SW480 (cell line): ENCODE measurements at places on chromosomes 11 and 22.
A peak's percentile ranks its signal among the peaks of the same experiment; 100 is the strongest.

GRCh38 chr22:30214703-30215407 lies 31.7 kb downstream of the LIF start:
- DNase-seq = no peak

DNA sequence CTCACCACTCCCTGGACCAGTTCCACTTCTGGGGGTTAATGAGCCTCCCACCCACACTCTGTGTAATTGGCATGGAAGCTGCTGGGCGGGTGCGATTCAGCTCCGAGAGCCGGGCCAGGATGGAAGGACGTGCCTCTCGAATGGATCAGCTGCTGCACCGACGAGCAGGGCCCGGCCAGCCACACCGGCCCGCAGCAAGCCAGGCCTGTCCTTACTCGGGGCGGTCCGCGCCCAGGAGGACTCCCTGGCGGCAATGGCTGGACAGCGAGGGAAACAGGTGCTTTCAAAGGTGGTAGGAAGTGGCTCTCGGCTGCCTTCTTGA lies 4.3 kb upstream of the SHISAL1 start:
- DNase-seq = no peak

- DNase-seq = no peak
Observed at GRCh38 chr11:103384652-103385051, 275.4 kb downstream of the DYNC2H1 start.

GRCh38 chr11:102599642-102600261 lies 25.4 kb downstream of the MMP20 start:
- DNase-seq = peak; percentile 94

- peak; percentile 89 for DNase-seq
Observed at GRCh38 chr11:130636722-130637464, 188.4 kb downstream of the ADAMTS15 start.

DNA sequence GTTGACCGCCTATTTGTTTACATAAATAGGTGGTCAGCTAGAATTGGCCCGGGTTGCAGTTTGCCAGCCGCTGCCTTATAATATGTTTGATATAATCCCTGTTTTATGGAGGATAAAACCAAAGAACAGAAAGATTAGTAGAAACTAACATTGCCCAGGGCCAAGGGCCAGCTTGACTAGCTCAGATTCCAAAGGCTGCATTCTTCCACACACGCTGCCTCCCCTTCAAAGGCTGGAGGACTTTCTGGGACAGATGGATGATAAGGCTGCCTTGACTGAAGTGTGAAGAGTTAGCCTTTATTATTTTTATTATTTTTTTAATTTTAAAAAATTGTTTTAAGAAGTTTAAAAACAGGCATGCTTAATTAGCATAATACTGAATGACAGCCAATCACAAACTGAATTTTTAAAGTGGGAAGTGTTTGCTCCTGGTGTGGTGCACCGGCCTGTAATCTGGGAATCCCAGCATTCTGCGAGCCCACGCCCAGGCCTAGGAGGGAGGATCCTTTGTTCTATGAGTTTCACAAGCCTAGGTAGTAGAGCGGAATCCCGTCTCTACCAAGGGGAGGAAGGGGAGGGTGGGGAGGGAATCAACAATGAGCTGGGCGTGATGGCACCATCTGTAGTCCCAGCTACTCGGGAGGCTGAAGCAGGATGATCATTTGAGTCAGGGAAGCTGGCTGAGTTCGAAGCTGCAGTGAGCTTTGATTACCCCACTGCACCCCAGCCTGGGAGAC lies 114.9 kb downstream of the NAV2 start:
- DNase-seq = no peak

GRCh38 chr22:41801147-41801819 lies 804 bp downstream of the CCDC134 start:
- DNase-seq = no peak

GRCh38 chr22:48268293-48268692 lies 1505.8 kb downstream of the TBC1D22A start:
- DNase-seq = no peak

DNA sequence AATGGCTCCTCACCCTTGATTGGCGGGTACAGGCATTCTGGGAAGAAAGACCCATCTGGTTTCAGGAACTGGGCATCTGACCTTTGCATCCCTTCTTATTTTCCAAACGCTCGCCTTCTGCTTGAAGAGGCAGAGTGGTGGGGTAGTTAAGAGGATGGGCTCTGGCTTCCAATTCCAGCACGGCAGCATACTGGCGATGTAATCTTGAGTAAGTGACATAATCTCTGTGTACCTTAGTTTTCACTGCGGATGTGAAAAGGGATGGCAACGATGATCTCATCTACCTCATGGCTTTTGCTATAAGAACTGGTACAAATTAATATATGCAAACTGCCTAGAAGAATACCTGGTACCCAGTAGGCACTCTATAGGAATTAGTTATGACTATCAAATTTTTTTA lies 10.0 kb upstream of the TIMP3 start:
- no peak for DNase-seq

DNA sequence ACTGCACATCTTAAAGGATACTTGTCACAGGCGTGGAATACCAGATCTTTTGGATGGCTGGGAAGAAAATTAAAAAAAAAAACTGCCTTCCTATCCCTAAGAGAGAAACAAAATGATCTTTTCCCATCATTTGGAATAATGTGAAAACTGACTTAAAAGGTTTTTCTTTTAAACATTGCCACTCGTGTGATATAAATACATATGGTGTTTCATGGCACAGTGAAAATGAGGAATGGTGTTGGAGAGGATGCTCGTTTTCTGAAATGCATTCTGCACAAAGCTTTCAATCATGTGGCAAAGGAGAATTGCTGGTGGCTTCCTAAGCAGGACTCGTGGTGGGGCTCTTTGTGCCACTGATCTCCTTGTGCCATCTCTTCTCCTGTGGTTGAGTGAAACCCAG lies 74.9 kb upstream of the LRRC4C start:
- DNase-seq = no peak

- DNase-seq = peak; percentile 85
Observed at GRCh38 chr22:41966607-41967240, 2.5 kb upstream of the SEPTIN3 start.

GRCh38 chr11:2651054-2651617 lies 48.7 kb downstream of the KCNQ1OT1 start:
- DNase-seq = no peak

GRCh38 chr22:28951530-28951929 lies 68.2 kb downstream of the ZNRF3 start:
- no peak for DNase-seq

GRCh38 chr22:24696551-24697001 lies 77.9 kb downstream of the PIWIL3 start:
- no peak for DNase-seq

DNA sequence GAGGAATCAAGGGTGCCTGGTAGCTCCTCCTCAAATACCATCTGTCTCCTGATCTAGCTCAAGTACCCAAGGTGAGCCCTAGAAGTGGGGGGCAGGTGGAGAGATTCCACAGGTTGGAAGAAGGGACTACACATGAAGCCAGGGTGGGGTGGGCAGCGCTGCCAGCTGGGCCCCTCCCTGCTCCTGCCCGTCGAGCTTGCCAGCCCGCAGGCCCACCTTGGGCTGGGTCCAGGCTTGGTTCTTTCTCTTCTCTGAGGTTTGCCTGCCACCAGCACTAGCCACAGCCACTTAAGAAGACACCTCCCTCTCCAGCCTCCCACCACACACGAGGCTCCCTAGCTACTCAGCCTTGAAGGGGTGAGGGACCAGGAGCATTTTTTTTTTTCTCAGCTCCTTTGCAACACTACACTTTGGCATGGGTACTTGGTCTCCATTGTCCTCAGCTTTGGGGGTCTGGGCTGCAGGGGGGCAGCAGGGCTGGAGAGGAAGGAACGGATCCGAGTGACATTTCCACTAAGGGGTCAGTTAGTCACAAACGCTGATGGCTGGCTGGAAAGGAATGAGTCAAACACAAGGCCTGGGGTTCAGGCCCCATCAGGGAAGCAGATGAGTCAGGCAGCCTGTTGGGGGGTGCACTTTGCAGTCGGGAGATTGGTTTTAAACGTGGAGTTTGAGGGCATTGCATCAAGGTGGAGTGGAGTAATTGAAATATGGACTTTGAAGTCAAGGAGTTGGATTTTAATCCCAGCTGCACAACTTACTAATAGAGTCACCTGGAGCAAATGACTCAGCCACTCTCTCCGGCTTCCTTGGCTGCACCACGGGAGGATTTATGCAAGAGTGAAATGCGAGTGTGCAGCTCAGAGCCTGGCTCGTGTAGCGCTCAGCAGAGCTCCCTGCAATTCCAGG lies 7.4 kb upstream of the NPTXR start:
- no peak for DNase-seq

DNA sequence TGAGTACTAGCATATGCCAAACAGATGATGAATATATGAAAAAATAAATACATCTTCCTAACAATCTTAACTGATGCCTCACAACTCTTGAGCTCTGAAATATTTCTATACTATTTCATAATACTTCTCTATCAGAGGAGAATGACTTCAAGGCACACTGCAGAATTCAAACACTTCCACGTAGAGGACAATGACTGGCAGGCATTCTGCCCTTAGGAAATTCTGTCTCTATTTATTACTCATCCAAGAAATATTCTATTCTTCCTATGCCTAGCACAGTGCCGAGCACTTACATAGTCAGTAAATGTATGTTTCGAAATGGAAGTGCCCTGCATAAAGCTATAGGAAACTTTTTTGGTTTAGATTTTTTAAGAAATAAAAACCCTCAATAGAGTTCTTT lies 809.1 kb downstream of the DLG2 start:
- DNase-seq = no peak

- peak; percentile 14 for DNase-seq
Observed at GRCh38 chr11:134040386-134041302, 28.2 kb upstream of the JAM3 start.

- no peak for DNase-seq
Observed at GRCh38 chr22:44348971-44349560, 36.3 kb upstream of the SHISAL1 start.

DNA sequence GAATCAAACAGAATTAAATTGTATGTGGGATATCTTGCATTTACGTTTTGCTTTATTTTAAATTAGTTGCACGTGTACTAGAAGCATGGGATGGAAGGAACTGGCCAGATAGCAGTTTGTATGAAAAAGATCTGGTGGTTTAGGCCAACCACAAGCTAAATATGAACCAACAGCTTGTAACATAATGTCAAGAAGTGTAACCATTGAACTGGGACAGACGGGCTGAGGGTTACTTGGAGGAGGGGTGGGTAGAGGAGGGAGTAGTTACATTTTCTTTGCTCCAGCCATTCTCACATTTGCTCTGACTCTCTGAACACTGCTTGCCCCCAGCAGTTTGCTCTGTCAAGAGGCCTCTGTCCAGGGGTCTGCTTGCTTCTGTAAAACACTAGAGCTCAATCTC lies 31.7 kb upstream of the CXCR5 start:
- DNase-seq = no peak

DNA sequence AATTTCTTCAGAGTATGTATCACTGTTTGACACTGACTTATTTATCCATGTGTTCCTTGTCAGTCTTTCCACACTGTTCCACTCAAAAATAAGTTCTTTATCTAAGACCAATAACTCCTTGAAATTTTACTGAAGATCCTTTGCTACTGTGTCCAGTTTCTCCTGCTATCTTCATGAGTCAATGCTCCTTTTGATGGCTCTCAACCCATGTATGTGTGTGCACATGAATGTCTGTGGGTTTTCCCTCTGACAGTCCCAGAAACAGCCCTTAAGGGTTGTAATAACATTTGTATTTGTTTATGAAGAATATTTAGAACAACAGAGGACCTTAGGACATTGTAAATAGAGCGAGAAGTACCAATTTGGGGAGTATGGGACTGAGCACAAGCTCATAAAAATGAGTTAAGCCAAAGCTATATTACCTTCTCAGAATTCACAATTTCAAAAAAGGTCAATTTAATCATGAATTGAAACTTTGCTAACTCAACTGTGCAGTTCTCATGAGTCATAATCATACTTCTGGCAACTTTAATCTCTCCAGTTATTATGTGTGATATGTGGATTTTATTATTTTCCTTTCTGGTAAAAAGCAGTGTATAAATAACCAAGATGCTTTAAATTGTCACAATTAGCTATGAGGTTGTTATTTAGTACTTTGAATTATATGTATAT lies 533.6 kb downstream of the CNTN5 start:
- no peak for DNase-seq

DNA sequence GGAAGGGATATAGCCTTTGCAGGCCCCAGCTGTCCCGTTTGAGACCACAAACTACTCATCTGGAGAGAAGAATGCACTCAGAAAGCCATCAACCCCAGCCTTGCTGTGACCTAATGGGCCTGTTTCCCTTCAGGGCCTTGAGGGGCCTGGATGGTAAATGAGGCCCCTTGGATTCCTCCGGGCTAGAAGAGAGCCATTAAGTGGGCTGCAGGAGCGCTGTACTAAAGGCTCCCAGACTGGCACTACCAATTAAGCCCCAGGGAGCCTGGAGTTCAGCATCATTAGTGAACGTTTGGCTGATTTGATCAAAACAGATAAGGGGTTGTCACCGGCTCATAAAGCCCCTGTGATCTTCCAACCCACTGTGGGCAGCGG lies 23.0 kb downstream of the CD5 start:
- DNase-seq = no peak

DNA sequence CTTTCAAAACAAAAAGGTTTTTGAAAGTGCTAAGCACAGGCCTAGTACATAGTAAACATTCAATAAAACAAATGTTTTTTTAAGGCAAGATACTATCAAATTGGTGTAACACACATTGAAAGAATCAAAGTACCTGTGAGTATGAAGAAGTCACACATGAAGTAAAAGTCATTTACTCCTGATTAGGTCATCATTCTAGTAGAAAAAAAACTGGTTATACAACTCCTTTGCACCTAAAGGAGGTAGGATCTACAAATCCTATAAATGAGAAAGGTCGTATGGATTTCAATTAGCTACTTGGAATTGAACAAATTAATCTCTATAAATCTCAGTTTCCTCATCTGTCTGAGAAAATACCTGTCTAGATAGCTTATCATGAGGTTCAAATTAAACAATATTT lies 80.8 kb downstream of the SIK3 start:
- DNase-seq = no peak

DNA sequence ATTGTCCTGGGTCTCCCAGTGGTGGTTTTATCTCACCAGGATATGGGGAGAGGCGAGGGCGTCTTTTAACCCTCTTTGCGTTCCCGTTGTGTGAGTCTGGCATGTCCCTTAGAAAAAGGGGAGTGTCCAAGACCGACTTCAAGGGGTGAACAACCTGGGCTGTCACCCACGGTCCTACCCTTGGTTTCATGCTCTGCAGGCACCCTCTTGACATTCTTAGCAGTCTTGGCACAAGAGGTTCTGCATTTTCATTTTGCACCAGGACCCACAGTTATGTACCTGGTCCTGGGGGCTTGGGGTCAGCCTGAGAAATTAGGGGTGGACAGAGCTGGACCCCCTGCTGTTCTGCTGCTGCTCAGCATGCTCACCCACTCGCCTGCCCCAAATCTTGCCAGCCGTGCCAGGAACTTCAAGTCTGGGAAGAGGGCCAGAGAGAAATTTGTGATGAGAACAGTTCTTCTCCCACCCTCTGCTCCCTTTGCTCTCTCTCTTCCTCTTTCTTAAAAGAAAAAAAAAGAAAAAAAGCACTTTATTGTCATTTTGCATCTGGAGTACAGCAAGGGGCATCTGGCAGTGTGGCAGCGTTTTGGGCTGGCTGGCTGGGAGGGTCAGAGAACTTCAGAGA lies 471.2 kb downstream of the MIAT start:
- no peak for DNase-seq
